Sigmoid colon (tissue), 7 donors: ENCODE measurements at places on chromosomes 5 and 9. TPM values are rescaled to one million over a fixed set of nuclear protein-coding genes. Genes with fewer than 3 reads are reported as not detected.

The PLEKHG4B gene
- 0.04 TPM for polyA plus RNA-seq

The TAL2 gene
- polyA plus RNA-seq: not detected

The ACOT12 gene
- polyA plus RNA-seq: not detected

The SAXO1 gene
- polyA plus RNA-seq: not detected
